Glutamatergic neuron (in vitro differentiated cells): ENCODE measurements at places on chromosomes 16 and 17.

GRCh38 chr16:80518436-80518835, 22.4 kb upstream of the DYNLRB2 start:
- DNase-seq: no peak

DNA sequence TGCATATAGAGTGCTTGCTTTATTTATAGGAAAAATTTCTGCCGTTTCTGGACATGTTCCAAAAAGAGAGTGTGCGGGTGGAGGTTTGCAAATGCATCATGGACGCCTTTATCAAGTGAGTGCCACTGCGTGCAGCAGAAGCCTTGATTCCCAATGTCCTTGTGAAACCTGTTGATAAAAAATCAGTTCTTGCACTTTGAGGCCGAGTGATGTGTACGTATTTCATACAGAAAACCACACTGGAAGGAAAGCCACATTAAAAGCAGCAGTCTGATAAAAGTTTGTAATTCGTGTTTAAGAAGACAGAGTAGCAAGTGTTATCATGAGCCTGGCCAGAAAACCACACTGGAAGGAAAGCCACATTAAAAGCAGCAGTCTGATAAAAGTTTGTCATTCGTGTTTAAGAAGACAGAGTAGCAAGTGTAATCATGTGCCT, 78.0 kb downstream of the KNOP1 start:
- no peak for DNase-seq

DNA sequence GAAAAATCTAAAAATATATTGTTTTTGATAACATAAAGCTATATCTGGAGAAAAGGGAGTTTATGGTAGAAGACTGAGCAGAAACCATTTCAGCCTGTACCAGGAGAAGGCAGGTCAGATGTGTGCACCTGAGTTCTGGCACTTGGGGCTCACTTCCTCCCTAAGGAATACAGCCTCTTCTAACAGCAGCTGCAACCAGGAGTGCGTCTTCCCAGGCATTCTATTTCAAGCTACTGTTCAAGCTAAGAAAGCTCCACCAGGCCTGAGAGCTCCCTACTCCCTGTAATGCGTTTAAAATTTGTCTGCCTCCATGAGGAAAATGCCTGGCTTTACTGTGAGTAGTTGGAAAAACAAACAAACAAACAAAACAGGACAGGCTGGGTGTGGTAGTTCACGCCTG, 96.1 kb downstream of the ZNF778 start:
- no peak for DNase-seq

DNA sequence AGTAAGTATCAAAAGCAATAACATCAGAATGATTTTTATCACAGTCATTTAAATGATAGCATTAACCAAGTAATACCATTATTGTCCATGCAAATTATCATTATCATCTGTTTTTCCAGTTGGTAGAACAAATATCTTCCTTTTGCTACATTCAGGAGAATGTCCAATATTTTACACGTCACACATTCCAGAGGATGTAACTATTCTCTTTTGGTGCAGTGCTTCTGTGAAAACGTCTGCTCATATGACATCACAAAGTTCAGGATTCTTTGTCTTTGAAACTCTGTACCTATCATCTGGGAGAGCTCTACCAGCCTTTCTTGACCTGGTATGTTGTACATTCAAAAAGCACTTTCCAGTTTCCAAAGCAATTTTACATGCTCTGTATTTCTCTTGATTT, 40.2 kb upstream of the PITPNM3 start:
- no peak for DNase-seq

DNA sequence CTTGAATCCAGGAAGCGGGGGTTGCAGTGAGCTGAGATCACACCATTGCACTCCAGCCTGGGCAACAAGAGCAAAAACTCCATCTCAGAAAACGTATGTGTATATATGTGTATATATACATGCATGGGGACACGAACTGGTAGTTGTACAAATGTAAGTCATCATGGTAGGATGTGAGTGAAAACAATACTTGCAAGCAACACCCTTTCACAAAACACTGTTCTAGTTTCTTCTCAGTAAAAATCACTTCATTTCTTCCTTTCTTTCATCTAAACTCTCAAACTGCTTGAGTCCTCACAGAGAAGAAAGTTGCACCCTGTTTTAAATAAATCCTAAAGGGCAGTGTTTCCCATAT, 51.8 kb downstream of the METTL16 start:
- no peak for DNase-seq

DNA sequence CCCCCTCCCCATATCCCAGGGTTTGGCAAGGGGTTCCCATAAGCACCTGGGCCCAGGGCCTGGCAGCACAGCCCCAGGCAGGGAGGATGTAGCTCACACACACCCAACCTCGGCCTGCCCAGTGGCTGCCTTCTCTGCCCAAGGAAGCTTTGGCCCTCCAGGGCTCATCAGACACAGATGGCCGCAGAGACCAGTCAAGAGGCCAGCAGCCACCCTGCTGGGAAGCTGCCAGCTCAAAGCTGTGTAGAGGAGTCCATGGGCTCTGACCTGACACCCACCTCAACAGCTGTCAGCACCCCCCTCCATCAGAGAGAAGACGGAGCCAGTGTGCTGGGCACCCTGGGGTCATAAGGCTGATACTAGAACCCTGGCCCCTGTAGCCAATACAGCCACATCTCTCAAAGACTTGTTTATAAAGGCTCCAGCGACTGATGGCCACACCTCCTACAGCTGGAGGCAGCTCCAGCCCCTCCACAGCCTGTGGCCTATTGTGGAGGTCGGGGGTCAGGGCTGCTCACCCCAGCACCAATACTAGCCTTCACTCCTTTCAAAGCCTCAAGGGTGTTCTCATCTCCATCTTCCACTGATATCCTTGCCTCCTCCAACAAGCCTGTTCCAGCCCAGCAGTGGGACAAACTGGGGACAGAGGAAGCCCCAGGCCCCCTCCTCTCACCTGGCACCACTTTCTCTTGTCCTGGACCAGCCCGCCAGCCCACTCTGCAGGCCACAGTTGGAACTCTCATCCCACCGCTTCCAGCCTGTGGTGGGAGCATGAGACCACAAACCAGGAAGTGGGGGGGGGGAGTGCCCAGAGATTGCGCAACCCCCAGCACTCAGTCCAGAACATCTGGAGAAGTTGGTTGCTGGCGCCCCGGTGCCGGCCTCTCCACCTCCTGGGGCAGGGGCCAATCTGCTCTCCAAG, 2.2 kb upstream of the MPG start:
- no peak for DNase-seq

DNA sequence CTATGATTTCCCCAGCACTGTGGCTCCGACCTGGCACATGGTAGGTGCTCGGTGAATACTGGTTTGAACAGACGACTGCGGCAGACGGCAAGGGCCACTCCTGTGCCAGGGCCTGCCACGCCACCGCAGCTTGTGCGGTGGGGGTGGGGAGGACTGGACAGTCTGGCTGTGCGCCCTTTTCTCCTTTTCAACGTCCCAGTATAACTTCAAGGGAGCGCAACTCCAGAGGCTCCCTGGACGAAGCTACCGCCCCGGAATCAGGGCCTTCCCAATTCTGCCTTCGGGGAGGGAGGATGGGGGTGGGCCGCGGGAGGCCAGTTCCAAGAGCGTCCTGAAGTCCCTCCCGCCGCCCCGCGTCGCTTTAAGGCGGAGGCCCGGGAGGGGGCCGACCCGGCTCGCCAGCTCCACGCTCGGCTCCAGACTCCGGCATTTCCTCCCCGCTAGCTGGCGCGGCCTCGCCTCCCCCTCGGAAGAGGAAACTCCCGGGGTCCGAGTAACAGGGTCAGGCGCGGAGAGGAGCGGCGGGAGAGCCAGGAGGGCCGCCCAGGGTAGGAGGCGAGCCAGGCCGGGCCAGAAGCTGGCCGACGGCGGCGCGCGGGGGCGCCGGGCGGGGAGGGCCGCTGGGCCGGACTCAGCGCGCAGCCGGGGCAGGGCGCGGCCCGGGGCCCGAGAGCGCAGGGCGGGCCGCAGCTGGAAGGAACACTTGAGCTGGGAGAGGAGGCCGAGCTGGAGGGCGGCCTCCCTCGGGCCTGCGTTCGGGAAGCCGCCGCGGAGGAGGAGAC, at the start of gene ITPRIPL2:
Gene ITPRIPL2 (plus strand): TSS at position 388 of the 782 bp plus-strand sequence. CDS start 498 bp downstream, outside the sequence.
- DNase-seq: peak; percentile 59
